ENCODE measurements at places on chromosomes 16 and 17. TPM values are rescaled to one million over a fixed set of nuclear protein-coding genes. Genes with fewer than 3 reads are reported as not detected.

DNA sequence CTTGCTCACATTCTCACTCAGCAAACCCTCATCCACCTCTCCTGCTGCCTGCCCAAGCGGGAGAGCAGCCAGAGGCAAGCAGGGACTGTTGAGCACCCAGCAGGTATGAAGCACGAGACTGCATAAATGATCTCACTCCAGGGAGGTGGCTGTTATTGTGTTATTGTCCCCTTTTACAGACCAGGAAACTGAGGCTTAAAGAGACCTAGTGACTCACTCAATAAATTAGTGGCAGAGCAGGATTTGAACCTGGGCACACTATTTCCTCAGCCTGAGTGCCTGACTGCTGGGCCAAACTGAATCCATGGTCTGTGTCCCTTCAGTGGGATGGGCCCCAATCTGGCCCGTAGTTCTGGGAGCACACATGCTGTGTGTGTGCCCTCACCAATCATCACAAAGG lies 12.3 kb upstream of the MAP2K3 start:
- H3K27ac ChIP-seq = no peak overlapping the region
- H3K4me1 ChIP-seq = peaks cover 17% of the 10 kb centered on the region
- no peak for DNase-seq
- H3K36me3 ChIP-seq = no peaks in the 10 kb centered on the region
- no peak overlapping the region for H3K4me3 ChIP-seq
- no peaks in the 10 kb centered on the region for H3K27me3 ChIP-seq

DNA sequence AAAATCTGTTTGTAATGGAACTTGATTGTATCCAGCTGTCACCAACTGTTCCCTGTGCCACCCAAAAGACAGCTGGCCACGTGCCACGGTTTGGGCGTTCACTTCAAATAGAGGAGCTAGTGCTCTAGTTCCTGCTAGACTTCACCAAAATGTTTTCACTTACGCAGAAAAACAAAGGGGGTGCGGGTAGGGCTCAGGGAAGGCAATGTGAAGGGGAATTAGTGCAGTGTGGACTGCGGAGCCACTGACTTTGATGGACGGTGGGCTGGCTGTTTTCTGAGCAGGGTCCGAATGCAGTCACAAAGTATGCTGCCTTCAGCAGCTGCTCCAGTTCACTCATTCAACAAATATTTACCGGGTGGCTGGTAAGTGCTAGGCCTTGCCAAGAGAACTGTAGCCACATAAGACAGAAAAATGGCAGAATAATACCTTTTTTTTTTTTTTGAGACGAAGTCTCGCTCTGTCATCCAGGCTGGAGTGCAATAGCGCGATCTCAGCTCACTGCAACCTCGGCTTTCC lies 7.6 kb upstream of the CYTH1 start:
- H3K27ac ChIP-seq = peak overlapping the region; percentile 80
- H3K36me3 ChIP-seq = peaks cover 18% of the 10 kb centered on the region
- H3K4me1 ChIP-seq = peaks cover 32% of the 10 kb centered on the region
- DNase-seq = peak; percentile 87
- H3K27me3 ChIP-seq = no peaks in the 10 kb centered on the region

DNA sequence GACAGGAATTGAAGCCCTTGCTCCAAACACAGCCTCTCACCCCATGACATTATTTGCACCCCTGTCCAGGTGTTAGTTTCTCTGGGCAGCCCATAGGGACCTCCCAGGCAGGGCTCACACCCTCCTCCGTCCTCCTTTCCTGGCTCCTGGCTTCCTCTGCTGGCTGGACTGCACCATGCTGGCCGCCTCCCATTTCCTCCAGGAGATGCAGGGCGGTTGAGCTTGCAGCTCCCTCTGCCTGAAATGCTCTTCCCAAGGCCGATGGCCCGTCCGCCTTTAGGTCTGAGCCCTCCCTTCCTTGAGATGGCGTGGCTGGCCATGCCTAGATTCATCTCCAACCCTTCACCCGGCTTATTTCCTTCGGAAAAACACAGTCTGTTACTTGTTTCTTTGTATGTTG lies 334.8 kb downstream of the SNX29 start:
- no peaks in the 10 kb centered on the region for H3K36me3 ChIP-seq
- H3K27ac ChIP-seq = no peak overlapping the region
- no peak for DNase-seq
- no peaks in the 10 kb centered on the region for H3K4me1 ChIP-seq
- no peaks in the 10 kb centered on the region for H3K27me3 ChIP-seq

DNA sequence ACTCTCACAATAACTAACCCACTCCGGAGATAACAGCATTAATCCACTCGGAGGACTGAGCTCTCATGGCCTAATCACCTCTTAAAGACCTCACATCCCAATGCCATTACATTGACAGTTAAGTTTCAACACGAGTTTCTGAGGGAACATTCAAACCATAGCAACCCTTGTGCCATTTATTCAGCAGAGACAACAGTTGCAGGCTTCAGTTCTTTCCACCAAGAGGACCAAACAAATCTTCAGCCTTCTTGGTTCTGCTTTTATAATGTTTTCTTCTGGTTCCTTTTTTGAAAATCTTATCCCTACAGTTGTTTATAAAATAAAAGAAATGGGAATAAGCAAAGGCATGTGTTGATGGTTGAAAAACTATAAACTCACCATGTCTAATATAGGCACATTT lies 2.1 kb upstream of the CD300E start:
- no peak overlapping the region for H3K4me3 ChIP-seq
- H3K36me3 ChIP-seq = no peaks in the 10 kb centered on the region
- no peak overlapping the region for H3K27ac ChIP-seq
- no peak for DNase-seq
- no peaks in the 10 kb centered on the region for H3K4me1 ChIP-seq

GRCh38 chr16:30837904-30838303 lies 50.9 kb upstream of the ZNF629 start:
- H3K4me3 ChIP-seq = no peak overlapping the region
- no peaks in the 10 kb centered on the region for H3K36me3 ChIP-seq
- peaks cover 8% of the 10 kb centered on the region for H3K4me1 ChIP-seq

- no peak overlapping the region for H3K4me3 ChIP-seq
- peaks cover 5% of the 10 kb centered on the region for H3K4me1 ChIP-seq
- H3K27ac ChIP-seq = no peak overlapping the region
- no peak for DNase-seq
- H3K36me3 ChIP-seq = no peaks in the 10 kb centered on the region
These were observed 68.7 kb downstream of the AIPL1 start for GRCh38 chr17:6366221-6366666.

- no peaks in the 10 kb centered on the region for H3K4me1 ChIP-seq
- H3K4me3 ChIP-seq = no peak overlapping the region
- peaks cover 3% of the 10 kb centered on the region for H3K27me3 ChIP-seq
- H3K27ac ChIP-seq = no peak overlapping the region
These were observed 14.5 kb downstream of the TEX14 start for GRCh38 chr17:58677194-58677880.

Gene FASN
- total RNA-seq = 302 TPM

- no peak overlapping the region for H3K27ac ChIP-seq
- H3K4me1 ChIP-seq = no peaks in the 10 kb centered on the region
- H3K4me3 ChIP-seq = no peak overlapping the region
- DNase-seq = no peak
- no peaks in the 10 kb centered on the region for H3K27me3 ChIP-seq
- no peaks in the 10 kb centered on the region for H3K36me3 ChIP-seq
These were observed 21.2 kb upstream of the HAPSTR1 start for GRCh38 chr16:9070254-9070653.

Gene CEMP1
- 1.4 TPM for total RNA-seq
